ENCODE measurements at places on chromosomes 2 and 18. TPM values are rescaled to one million over a fixed set of nuclear protein-coding genes. Genes with fewer than 3 reads are reported as not detected.

DNA sequence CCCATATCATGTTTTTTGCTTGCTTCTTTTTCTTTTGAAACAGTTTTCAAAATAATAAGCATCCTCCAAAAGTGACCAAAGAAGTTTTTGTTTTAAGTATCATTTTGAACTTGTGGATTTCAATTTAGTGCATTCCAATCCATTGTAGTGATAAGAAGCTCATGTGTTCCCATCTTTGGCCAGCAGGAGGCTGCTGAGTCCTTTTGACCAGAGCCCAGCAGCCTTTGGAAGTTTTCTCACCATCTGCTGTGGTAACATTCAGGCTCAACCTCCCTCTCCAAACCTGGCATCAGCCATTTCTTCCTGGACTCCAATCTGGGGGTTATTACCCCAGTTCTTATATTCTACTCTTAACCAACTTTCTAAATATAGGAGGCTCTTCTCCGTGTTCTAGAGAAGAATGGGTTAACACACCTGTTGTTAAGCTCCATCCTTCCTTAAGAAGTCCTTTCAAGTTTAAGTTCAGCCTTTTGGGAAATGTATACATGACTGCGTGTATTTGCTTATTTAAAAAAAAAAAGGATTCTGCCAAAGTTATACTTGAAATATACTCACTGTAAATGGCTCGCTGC is 39.0 kb upstream of the MAL start:
- no peak for DNase-seq

- DNase-seq = no peak
These were observed 33.3 kb downstream of the CCDC85A start for GRCh38 chr2:56217106-56217505.

DNA sequence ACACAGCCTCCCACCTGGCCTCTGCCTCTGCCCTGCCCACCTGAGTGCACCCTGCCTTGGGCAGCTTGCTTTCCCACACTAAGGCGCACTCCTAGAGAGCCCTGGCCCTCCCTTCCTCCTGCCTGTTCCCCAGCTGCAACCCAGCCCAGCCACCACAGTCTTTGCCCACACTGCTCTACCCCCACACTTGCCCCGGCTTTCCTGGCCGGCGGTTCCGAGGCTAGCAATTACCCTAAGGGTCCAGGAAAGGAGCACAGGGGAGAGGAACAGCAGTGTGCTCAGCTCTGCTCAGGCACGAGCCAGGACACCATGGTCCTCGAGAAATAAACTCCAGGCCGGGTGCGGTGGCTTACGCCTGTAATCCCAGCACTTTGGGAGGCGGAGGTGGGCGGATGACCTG is 237.8 kb upstream of the RAB6C start:
- no peak for DNase-seq

- DNase-seq = peak; percentile 3
These were observed 148.7 kb downstream of the DYSF start for GRCh38 chr2:71602115-71602495.

GRCh38 chr2:25280051-25280687 is 61.6 kb downstream of the DNMT3A start:
- no peak for DNase-seq

DNA sequence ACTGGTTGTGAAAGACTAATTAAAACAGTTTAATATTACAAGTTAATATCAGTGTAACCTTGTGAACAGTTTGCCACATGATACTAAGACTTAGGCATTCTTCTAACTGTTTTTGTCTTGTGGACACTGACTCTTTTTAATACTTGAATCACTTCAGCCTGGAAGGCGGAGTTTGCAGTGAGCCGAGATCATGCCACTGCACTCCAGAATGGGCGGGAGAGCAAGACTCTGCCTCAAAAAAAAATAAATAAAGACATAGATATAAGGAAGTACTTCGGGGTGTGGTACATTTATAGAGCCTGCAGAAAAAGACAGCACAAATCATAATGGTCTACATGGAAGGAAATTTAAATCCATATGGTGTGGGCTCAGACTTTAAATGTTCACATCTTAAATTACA is 300.4 kb upstream of the NETO1 start:
- no peak for DNase-seq

DNA sequence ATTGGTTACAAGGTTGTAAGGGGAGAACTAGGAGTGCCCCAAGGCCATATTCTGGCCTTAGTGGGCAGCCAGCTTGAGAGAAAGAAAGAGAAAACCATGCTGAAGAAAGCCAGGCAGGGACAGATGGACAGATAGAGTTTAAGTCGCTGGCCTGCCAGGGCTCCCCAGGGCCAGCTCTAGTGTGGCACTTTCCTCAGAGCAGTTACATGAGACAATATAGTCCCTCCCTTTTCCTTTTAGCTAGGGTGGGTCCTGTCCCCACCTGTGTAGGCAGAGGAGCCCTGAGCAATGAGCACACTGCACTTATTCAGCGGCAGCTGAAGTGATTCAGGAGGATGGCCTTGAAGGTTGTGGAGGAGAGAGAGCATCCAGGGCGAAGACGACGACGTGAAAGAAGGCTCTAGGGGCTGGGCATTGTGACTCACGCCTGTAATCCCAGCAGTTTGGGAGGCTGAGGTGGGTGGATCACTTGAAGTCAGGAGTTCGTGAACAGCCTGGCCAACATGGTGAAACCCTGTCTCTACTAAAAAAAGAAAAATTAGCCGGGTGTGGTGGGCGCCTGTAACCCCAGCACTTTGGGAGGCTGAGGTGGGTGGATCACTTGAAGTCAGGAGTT is 152.0 kb upstream of the SLC1A4 start:
- no peak for DNase-seq

DNA sequence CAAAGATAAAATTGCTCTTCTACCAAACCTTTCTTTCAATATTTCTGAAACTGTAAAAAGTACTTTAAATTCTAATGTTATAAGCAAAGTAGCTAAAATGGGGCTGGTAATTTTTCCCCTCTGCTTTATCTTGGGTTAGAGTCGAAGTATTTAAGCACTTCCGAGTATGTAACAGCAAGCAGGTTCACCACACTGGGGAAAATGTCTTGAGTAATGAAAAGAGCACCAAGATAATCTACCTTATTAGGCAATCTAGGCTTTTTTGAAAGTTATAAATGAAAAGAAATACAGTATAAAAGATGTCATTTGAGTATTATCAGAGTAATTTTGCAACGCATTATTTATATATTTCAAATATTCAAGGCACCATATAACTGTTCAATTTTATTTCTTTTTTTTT is 687 bp upstream of the DSG3 start:
- DNase-seq = no peak

DNA sequence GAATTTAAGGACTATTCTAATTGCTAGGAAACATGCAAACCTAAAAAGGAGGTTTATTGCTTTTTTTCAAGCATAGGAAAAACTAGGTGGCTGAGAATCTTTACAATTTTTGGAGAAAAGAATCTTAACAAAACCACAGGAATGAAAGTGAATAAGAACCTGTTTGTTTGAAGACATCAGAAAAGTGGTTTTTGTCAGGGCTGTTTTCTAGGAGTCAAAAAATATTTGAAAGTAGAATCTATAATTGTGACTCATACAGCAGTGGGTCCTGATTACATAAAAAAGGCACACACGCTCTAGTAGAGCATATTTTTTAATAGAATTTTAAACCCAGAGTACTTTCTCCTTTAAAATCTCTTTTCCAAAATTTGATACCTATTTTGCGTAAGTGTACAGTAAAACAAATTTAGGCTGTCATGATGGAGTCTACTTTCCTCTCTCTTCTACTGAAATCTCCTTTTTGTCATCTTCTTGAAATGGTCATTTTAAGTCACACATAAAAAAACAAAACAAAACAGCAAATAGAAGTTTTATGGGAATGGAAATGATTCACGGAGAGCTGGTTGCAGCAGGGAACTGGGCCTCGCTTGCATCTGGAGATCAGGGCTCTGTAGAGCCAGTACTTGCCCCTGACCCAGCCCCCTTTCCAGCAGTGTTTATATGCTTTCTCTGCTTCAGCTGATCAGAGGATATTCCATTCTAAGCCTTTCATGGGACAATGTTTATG is 59.1 kb upstream of the PELI1 start:
- no peak for DNase-seq

DNA sequence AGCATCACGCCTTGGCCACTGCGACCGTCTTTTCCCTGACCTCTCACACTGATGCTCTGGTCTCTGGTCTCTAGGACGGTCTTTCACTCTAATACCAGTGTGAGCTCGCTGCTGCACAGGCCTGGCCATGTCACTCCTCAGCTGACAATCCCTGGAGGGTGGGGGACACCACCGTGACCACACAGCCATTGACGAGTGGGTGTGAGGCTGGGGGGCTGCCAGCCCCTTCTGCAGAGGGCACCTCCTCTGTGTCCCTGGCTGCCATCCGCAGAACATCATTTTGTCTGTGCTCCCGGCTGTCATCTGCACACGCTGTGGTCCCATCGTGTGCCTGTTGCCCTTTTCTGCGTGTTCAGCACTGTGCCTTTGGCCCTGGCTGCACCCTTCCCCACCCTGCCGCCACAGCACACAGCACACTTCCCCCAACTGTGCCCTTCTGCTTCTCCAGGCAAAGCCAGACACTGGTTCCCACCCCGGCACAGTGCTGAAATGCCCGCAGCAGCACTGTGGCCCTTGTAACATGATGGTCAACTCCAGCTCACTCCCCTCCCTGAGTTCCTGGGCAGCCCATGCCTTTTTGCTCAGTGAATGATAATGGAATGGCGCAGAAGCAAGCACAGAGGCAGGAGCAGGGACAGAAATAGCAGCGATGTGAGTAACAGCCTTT is 30.4 kb upstream of the INHBB start:
- no peak for DNase-seq

DNA sequence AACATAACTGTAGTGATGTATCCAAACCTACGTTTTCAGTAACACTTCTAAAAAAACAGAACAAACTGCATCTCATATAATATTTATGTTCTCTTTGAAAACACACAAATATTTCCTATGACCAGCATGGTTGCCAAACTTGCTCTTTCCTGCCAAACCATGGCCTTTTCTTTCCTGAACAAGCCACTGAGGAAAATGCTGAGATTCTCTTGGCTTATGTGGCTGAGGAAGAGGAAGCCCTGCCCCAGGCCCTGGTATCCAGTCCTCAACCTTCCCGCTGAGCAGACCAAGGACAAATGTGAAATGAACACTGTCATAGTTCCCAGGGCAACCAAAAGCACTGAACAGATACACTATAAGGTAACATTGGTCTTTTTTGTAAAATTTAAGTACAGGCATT is 35.9 kb upstream of the NARS1 start:
- DNase-seq = no peak

DNA sequence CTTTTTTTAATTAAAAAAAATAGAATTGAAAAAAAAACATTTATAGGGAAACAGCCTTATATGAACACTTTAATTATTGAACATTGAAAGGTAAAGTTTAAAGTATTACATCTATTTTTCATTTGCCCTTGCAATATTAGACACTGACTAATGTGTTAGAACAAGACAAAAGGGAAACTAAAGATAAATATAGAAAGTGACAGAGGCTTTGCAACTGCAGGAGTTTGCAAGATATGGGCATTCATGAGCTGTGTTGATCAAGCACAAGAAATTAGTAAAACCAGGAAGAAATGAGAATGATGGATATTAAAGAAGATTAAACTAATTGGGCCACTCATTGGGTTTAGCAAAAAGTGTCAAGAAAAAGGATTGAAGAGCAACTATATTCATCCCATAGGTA is 1097.7 kb upstream of the CELF4 start:
- no peak for DNase-seq

DNA sequence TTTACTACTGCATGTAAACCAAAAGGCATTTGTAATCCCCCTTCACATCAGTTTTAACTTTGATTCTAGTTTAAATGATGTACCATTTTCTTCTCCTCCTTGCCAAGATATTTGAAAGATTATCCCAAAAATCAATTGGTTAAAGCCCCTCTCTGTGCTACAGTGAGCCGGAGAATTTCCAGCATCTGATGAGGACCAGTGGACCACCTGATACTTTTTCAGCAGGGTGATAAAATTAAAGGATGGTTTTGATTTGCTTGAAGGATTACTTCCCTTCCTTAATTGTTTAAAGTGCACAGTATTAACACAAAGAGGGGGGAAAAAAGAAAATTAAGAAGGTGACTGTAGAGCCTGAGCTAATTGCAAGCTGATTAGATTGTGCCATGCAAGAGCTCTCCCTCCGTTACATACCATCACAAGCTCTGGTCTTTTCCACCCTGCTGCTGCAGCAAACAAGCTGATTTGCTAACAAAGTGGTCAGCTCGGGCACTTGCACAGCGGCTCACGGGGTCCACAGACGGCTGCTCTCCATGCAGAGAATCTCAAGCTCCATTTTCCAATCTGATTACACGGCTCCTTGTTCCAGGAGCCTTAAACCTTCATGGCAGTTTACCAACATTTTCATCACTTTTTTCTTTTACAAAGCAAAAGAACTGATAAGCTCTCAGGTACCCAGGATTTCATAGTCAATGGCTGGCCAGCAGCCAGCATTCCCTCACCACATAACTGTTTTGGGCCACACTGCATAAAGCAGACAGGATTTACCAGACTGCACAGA is 22.1 kb downstream of the FIGN start:
- no peak for DNase-seq

GLI2 gene
- total RNA-seq = 2.4 TPM

KCNG2 gene
- total RNA-seq = not detected

IL1R2 gene
- total RNA-seq = 0.96 TPM

FSHR gene
- not detected for total RNA-seq

GKN1 gene
- not detected for total RNA-seq

SLC1A4 gene
- total RNA-seq = 13.2 TPM
